Activated naive CD8-positive, alpha-beta T cell treated with anti-CD3 and anti-CD28 coated beads, Interleukin-2, amount 10 ng/mL, durations not matched to agents 7 days and 5 days (primary cell): ENCODE measurements at places on chromosomes 1 and 21. TPM values are rescaled to one million over a fixed set of nuclear protein-coding genes. Genes with fewer than 3 reads are reported as not detected.
A peak's percentile ranks its signal among the peaks of the same experiment; 100 is the strongest.

GRCh38 chr1:199452627-199453026, 574.9 kb upstream of the NR5A2 start:
- no peak for DNase-seq

DNA sequence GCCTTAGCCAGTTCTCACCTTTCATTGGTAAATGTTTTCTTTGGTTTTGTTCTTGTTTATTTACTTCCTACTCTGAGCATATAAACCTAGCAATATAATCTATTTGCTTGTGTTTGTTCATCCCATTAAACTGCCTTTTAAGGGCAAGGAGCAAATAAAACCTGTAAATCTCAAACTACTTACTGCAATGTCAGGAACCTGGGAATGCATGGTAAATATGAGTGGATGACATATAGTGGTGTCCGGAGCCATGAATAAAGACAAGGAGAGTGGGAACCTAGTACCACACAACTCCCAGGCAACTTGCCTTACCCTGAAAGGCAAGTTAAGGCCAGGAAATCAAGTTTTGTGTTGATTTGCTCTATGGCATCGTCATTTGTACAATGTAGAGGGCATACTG, 1133.7 kb upstream of the NCAM2 start:
- no peak for DNase-seq

CADM3 gene
- not detected for total RNA-seq

PROK1 gene
- total RNA-seq = not detected

GRCh38 chr1:28807046-28807445, 4.9 kb upstream of the OPRD1 start:
- DNase-seq = no peak

LYPD8 gene
- total RNA-seq = not detected

LRRC8B gene
- total RNA-seq = 12.8 TPM

DNA sequence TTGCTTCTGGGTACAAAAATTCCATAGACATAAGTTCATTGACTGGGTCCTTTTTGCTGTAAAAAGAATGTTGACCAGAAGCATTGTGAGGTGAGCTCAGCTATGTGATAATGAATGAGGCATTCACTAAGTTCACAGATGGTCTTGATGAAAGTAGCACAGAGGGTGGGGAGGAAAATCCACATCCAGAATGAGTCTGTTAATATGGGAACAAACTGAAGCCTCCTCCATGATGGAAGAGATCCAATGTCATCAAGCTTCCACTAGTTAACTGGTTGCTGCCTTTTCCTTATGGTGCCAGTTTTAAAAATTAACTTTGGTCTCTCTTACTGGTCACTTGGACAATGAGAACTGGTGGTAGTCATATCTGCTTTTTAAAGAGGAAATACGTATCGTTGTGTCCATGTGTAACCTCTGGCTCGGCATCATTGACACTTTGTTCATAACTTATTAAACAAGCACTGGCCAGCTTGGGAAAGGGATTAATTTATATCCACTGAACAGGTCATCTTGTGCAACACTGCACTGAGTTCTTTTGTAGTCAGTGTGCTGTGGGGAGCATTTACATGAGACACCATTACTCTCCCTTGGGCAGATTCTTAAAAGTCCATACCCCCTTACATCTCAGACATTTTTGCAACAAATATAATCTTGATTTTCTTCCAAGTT, 88.6 kb downstream of the ADAMTS1 start:
- no peak for DNase-seq

GRCh38 chr1:248793592-248793991, 32.1 kb downstream of the SH3BP5L start:
- DNase-seq = no peak

GRCh38 chr1:50333595-50333974, 89.7 kb downstream of the DMRTA2 start:
- DNase-seq = peak; percentile 73

HSD3B2 gene
- not detected for total RNA-seq

GRCh38 chr1:245085508-245086095, 69.2 kb upstream of the KIF26B start:
- no peak for DNase-seq

DNA sequence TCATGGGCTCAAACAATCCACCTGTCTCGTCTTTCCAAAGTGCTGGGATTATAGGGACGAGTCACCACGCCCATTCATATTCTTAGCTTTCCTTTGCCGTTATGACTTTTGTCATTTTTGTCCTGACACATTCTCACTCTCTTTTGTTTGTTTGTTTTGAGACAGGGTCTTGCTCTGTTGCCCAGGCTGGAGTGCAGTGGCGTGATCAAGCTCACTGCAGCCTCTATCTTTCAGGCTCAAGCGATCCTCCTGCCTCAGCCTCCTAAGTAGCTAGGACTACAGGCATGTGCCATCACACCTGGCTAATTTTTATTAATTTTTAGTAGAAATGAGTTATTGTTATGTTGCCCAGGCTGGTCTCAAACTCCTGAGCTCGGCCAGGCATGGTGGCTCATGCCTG, 11.8 kb upstream of the MED18 start:
- no peak for DNase-seq

DNA sequence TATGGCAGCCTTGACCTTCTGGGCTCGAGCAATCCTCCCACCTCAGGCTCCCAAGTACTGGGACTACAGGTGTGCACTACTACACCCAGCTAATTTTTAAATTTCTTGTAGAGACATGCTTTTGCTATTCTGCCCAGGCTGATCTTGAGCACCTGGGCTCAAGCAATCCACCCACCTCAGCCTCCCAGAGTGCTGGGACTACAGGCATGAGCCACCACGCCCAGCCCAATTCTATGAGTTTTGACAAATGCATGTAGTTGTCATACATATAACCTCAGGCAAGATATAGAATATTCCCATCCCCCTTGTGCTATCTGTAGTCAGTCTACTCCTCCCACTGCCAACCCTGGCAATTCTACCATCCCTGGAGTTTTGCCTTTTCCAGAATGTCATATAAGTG, 38.7 kb upstream of the TTC22 start:
- DNase-seq = no peak

- no peak for DNase-seq
Measured at GRCh38 chr1:3881193-3881480, 18.9 kb downstream of the C1orf174 start.

DNA sequence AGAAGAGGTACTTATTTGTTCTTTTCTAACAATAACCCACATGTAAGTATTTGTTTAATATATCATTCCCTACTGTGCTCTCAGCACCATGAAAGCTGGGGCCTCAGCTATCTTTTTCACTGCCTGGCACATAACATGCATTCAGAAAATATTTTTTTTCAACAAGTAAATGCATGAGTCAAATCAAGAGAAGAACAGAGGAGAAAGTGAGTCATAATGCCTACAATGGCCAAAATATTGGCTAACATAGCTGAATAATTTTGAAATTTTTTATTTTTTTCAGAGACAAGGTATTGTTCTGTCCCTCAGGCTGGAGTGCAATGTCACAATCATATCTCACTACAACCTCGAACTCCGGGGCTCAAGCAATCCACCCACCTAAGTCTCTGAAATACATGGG, 252.2 kb upstream of the ADAMTS5 start:
- no peak for DNase-seq

FAM177B gene
- not detected for total RNA-seq

- DNase-seq = no peak
Measured at GRCh38 chr1:177246710-177247580, 76.2 kb downstream of the BRINP2 start.

- DNase-seq = no peak
Measured at GRCh38 chr1:159960721-159961381, 6.8 kb upstream of the SLAMF9 start.
